ENCODE measurements at places on chromosomes 6 and 20.

GRCh38 chr20:36228770-36229169 is 7.5 kb upstream of the AAR2 start:
- no peak for DNase-seq

- peak; percentile 42 for DNase-seq
Measured at GRCh38 chr6:1695546-1696462, 86.1 kb downstream of the FOXC1 start.

DNA sequence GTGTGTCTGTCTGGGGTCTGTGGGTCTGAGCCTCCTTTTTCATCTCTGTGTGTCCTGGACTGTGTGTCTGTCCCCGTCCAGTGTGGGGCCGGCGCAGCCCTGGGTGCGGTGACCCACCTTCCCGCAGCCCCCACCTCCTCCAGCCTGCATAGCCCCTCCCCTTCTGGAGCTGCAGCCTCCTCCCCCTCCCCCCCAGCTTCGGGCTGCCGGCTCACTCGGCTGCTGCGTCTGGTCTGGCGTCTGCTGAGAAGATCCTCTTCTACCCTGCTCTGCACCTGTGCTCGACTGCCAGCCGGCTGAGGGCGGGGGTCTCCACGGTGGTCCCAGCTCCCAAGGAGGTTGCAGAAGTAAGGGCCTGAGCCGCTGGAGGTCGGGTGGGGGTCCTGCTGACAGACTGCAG is 7.6 kb upstream of the LKAAEAR1 start:
- no peak for DNase-seq

GRCh38 chr6:3977875-3978711 is 100.8 kb downstream of the FAM217A start:
- DNase-seq, result peak; percentile 89

DNA sequence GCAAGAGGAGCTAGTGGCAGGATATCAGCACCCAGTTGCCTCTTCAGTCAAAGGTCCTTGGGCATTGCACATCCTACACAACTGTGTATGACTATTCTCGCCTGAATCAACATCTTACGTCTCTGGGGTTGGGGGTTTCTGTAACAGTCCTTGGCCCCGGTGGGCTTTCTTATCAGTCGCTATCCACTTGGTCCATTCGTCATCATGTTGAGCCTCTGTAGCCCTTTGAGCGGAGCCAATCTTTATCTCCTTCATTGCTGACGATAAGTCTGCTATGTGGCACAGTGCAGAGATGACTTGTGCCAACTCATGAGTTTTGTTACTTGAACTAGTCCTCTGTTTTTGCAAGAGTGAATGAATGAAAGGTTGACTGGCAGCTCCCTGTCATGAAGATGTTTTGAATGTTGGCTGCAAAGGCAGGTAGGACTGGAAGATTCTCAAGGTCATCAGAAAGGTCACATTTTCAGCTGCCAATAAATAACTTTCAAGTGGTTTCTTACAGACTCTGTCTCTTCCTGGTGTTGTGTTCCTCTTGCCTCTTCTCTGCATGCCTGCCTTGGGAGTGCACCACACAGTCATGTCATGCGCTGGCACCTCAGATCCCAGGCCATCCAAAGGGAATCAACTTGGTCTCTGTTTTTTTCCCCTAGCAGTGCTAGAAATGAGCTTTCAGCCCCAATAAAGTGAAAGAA is 238.9 kb downstream of the SLC24A3 start:
- DNase-seq, result no peak

DNA sequence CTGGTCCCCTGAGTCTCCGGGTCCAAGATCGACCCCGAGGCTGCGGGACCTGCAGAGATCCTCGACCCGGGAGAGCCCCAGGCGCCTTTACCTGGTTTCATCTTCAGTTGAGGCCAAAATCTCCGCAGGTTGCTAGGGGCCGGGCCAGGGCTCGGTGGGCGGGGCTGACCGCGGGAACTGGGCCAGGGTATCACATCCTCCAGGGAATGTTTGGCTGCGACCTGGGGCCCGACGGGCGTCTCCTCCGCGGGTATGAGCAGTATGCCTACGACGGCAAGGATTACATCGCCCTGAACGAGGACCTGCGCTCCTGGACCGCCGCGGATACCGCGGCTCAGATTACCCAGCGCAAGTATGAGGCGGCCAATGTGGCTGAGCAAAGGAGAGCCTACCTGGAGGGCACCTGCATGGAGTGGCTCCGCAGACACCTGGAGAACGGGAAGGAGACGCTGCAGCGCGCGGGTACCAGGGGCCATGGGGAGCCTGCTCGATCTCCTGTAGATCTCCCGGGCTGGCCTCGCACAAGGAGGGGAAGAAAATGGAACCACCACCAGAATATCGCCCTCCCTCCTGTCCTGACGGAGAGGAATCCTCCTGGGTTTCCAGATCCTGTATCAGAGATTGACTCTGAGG is 53.8 kb upstream of the POLR1H start:
- no peak for DNase-seq

- no peak for DNase-seq
Measured at GRCh38 chr6:76165471-76166221, 93.2 kb upstream of the IMPG1 start.

DNA sequence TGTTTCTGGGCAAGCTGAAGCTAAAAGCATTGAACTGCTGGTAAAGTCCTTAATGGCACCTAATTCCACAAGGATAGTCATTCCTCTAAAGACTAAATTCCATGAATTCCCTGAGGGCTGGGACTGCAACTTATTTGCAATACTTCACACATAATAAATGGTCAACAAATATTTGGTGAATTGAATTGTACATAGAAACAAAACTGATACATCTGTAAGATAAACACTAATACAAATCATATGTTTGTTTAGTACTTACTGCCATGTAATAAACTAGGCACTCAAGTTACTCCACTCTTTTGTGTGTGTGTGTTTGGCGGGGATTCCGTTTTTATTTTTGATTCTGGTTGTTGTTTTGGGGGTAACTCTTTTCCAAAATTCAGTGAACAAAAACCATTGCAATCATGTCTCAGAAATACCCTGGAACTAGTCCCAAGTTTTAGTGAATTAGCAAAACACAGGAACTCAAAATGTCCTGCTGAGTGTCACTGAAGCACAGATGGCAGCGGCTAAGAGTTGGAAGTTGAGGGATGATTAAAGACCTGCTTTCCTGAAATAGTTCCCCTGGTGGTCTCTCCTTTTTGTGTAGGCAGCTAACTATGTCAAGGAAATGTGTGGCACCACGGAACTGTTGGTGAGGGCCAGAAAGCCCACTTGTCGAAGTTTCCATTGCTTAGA is 74.8 kb upstream of the SNRPB2 start:
- no peak for DNase-seq

- DNase-seq, result no peak
Measured at GRCh38 chr6:105797286-105797979, 288.7 kb upstream of the PRDM1 start.

DNA sequence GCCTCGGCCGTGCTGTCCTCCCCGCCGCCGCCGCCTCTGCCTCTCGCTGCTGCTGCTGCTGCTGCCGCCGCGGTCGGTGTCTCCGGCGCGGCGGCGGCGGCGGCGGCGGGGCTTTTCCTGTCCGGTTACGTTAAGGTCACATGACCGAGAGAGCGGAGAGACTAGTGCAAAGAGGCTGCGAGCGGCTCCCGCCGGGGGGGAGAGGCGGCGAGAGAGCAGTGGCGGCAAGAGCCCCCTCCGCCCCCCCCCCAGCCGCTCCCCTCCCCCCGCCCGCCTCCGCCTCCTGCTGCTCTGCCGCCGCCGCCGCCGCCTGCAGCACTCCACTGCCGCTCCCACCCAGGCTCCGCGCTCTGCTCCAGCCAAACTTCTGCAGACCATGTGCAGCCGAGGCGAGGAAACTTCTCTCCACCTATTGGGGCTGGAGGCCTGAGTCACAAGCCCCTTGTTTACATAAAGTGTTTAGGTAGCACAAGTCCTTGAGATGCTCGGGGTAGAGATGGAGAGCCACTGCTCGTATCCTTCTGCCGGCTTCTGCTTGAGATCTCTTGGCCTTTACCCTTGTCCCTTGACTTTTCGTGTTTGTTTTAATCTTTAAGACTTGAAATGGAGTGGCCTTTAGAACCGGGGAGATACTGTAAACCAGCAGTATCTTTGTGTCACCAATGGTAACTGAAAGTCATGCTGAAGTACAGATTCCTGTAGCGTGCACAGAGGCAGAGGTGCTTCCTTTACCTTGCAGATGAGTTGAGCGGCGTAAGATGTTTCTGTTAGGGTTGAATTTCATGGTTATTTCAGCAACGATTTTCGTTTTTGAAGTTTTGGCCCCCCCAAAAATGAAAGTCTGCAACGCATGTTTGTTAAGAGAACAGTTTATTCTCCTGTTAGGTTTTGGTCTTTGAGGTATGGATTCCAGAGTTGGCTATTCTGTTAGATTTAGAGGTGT is at the start of gene ZBTB2:
Gene ZBTB2 (minus strand): TSS at position 89 of the 943 bp plus-strand sequence. CDS start 17,922 bp downstream, outside the sequence.
- peak; percentile 71 for DNase-seq

All from AG10803 (cell line).